ENCODE measurements at places on chromosomes 5 and 9. TPM values are rescaled to one million over a fixed set of nuclear protein-coding genes. Genes with fewer than 3 reads are reported as not detected.
A peak's percentile ranks its signal among the peaks of the same experiment; 100 is the strongest.

The OR2K2 gene
- total RNA-seq: not detected

The TERT gene
- total RNA-seq: 21.5 TPM

The FAXDC2 gene
- total RNA-seq: 0.38 TPM

The PAEP gene
- not detected for total RNA-seq

The CDKN2B-AS1 gene
- 1.3 TPM for total RNA-seq

The TMEM252 gene
- total RNA-seq: not detected

The JAK2 gene
- 15.4 TPM for total RNA-seq

DNA sequence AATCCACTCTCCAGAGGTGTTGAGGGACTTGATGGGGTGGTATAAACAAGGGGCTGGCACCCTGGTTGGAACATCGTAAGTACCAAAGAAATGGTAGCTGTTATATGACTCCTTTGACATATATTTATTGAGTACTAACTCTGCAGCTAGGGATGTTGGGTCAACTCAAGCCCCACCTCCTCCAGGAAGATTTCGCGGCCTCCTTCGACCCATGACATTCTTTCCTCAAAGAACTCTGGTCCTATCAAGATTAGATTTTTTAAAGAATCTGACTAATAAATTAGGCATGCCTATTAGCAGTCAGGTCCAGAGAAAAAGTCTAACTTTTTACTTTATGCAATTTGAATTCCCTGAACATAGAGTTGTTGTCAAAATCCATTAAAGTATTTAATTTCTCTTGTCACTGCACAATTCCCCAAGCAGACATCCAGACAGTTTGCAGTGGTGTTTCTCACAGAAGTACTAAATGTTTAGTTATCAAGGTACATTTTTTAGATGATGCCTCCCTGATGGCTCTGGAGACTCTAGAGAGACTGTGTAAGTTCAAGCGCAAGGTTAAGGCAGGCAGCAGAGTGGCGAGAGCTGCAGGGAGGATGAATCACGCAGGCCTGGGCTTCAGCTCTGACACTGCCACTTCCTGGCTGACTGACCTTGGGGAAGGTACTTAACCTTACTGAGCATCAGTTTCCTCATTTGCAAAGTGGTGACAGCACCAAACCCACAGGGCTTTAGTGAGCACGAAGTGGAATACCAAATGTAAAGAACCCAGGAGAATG is 209.6 kb downstream of the TTLL11 start:
- DNase-seq: no peak

GRCh38 chr9:134178768-134179551 is 14.6 kb upstream of the RNU6ATAC start:
- no peak for DNase-seq

GRCh38 chr9:91075279-91075678 is 273.7 kb downstream of the SYK start:
- DNase-seq: no peak

- no peak for DNase-seq
Measured at GRCh38 chr5:68217528-68217927, 2.0 kb downstream of the PIK3R1 start.

DNA sequence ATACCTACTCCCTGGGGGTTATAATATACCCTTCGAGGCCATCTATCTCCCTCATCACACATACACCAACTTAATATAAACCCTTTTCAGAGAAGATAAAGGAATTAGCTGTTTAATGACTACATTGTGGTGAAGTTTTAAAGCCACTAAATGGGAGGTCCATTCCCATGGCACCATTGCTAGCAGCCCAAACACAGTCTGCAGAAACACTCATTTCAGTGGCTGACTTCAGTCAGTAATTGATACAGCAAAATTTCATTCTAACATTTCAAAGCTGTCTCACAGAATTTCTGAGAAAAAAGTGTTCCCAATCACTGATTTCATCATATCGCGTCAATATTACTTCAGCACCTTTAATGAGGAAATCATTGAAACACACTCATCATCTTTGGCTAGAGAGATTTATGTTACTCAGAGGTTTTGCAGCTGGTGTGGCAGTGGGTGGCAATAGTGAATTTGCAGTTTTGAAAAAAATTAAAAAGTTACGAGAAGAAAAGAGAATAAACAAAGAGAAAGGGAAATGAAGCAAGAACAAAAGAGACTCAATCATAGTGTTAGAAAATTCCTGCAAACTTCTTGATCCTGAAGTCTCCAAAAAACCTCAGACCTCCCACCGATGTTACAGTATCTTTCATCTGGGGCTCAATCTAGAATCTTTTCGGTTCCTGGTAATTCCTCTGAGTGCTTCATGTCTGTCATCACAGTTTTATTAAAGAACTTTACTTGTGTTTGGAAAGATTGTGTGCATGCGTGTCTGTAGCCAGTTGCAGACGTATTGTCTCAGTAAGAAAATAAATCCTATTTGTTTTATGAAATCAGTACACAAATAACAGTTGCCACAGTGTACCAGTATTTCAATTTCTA is 105.0 kb downstream of the ERCC6L2 start:
- DNase-seq: no peak

DNA sequence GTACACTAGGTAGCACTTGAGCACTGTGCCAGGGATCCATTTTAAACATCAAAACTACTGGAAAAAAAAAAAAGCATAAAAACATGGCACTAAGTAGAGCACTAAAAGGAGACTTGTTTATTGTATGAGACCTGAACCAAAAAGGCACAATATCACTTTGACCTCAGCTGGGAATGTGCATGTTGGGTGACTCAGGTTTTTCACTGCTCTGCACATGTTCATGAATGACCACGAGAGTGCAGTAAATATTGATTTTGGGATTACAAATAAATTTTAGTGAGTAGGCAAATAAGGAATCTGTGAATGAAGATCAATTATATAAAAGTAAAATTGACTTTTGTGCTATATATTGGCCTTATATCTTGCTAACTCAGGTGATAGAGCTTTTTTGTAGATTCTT is 11.8 kb downstream of the RMI1 start:
- no peak for DNase-seq

- DNase-seq: no peak
Measured at GRCh38 chr9:136024696-136025316, 63.6 kb upstream of the UBAC1 start.

- DNase-seq: no peak
Measured at GRCh38 chr5:140565024-140565779, 574 bp downstream of the SLC35A4 start.

DNA sequence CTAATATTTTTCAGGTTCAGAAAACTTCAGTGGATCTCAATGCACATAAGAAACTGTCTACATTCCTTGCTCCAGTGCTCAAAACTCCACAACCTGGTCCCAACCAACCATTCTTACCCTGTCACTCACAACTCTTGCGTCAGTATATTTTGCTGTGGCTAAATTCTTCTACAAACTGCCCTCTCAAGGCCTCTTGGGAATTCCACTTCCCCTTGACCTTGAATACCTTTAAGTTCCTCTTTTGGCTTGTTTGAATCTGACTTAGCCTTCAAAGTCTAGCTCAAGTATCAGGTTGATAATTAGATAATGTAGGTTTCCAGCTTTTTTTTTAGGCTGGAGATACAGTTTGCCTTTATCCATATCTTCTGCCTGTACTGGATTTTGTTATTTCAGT is 128.3 kb downstream of the SLF1 start:
- DNase-seq: peak; percentile 72

- DNase-seq: no peak
Measured at GRCh38 chr5:175623088-175623487, 34.8 kb upstream of the HRH2 start.

GRCh38 chr9:22065431-22066200 is 56.5 kb upstream of the CDKN2B start:
- no peak for DNase-seq

- DNase-seq: no peak
Measured at GRCh38 chr9:115847216-115847615, 306.4 kb upstream of the PAPPA start.

GRCh38 chr9:136564379-136564988 is 18.6 kb upstream of the NOTCH1 start:
- DNase-seq: peak; percentile 63

- no peak for DNase-seq
Measured at GRCh38 chr9:24451346-24451745, 94.4 kb downstream of the IZUMO3 start.

Measured in GM12878 (cell line).